ENCODE measurements at places on chromosomes 16 and 17.
A peak's percentile ranks its signal among the peaks of the same experiment; 100 is the strongest.

DNA sequence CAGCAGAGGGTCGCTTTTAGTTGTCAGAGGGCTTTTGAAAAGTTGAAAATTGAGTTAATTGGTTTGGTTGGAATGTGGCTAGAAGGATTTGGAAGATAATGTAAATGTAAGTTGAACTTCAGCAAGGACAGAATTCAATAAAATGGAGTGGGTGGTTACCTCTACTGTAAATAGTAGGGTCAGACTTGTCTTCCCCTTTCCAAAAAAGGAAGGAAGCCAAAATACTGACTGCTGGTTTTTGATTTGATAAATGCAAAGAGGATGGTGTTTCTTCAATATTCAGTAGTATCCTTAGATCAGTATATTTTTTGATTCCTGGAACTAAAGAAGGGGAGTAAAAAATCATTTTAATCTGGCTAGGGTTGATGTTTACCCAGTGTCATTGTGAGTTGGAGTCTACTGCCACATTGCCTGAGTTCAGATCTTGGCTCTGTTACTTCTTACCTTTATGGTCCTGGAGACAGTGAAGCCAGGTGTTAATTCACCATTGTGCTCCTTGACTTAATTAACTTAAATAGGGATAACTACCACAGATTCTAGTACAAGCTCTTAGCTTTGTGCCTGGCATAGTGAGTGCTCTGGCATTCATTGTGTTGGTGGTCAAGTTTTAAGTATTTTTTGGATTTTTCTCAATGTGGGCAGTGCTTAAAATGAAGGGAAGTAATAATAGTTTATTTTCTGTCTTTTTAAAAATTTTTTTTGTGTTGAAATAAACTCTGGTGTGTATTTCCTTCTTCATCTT, 4.4 kb downstream of the HAPSTR1 start:
- no peak for DNase-seq

- peak; percentile 63 for DNase-seq
Observed at GRCh38 chr17:7834542-7834956, 532 bp downstream of the KDM6B start.

- DNase-seq, result no peak
Observed at GRCh38 chr17:12391468-12391867, 274.2 kb upstream of the MYOCD start.

DNA sequence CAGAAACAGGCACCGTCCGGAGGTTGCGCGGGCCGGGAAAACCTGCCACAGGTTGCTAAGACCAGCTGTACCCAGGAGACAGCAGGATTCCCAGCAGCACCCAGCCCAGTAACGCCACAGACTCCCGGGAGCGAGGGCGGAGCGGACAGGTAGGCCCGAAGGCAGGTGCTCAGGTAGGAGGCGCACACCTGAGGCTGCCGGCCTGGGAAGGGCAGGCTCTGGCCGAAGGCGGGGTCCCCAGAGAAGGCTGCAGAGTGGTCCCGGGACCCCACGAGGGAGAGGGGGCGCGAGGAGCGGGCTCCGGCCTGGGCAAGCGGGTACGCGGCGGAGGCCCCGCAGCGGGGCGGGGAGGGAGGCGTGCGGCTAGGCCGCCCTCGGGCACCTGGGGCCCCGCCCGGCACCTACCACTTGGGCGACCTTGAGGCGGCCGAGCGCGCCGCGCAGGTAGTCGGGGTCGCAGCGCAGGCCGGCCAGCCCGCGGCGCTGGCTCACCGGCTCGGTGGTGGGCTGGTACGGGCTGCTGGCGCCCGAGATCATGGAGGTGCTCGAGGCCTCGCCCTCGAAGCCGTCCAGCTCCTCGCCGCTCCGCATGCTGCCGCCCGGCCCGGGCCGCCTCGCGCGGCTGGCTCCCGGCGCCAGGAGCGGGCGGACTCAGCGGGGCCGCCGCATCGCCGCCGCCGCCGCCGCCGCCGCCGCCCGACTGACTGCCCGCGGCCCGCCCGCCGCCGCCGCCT, 441 bp downstream of the CMTM4 start:
- DNase-seq, result peak; percentile 5

- DNase-seq, result no peak
Observed at GRCh38 chr17:7550344-7550743, 1.5 kb downstream of the TNFSF12 start.

DNA sequence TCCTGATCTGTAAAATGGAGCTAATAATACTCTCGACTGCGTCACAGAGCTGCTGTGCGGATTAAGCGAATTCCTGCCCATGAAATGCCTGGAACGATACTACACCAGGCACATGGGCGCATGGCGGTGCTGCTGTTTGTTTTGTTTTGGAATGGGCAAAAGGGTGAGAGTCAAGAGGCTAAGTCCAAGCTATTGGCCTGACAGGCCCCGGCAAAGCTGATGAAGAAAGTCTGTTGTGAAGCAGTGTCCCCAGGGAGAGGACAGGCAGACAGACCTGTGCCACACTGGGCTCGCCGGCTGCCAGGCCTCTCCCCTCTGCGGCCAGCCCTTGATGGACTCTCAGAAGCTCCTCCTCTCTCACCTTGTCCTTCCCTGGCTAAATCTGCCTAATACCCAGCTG, 31.3 kb upstream of the RASD1 start:
- DNase-seq, result no peak

DNA sequence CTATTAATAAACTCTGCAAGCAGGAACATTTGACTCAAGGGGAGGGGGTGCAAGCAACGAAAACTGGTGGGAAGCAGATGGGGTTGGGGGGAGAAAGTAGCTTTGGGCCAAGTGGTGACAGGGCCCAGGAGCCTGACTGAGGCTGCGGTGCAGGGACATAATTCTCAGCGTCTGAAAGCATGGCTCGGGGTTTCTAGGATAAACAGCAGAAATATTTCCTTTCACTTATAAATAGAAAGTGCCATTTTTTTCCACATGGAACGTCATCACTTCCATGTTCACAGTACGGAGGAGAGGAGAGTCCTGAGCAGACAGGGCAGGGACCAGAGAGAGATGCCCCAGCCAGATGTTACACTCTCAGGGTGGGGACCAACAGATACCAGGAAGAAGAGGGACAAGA, 197.1 kb downstream of the ZFHX3 start:
- DNase-seq, result no peak

DNA sequence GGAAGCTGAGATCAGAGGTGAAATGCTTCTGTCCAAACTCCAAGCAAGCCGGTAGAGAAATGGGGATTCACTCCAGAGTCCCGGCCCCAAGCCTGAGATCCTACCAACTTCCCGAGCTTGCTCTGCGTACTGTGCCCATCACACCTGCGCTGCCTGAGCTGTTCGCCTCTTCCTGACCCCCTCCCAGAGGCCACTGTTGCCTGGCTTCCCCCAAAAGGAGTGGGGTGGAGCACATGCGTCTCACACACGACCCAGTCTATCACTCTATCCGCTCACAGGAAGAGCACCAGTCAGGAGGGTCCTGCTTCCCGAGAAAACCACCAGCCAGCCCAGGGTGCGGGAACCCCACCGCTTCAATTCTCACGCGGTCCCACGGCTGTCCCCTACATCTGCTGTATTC, 13.5 kb upstream of the C16orf95 start:
- no peak for DNase-seq

DNA sequence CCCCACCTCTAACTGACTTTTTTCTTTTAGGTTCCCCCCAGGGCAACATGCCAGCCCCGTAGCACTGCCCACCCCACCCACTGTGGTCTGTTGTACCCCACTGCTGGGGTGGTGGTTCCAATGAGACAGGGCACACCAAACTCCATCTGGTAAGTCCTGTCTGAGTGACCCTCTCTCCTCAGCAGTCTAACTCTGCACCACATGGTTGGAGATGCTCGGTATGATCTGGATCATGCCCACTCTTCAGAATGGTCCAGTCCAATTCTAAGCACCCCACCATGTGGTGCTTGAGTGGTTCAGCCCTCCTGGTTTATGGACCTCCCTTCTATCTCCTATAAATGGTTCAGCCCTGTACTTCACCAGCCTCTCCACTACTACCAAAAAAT, 5.9 kb downstream of the KDM6B start:
- no peak for DNase-seq

DNA sequence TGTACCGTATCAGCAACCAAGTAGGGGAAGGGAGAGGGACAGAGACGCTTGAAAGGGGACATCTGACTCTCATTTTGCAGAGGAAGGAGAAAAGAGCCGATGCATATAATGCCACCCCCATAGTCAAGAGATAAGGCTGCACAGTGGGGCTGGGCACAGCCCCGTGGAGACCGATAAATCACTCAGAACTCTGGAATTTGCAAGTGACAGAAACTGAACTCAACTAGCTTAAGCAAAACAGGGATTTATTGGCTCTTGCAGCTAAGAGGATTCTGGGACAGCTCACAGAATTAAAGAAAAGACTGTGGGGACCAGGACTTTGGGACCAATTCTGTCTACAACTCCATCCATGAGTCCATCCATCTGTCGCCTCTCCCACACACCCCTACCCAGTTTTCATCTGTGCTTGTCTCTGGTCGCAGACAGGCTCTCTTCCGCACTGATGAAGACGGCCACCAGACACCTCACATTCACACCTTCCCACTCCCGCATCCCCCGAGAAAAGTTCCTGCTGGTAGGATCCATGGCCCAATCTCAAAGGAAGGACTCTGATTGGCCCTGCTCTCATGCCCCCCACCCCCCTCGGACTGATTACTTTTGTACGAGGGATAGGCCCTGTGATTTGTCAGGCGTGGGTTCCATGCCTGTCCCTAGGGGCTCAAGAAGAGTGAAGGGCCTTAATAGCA, 105.9 kb upstream of the RPL38 start:
- DNase-seq, result no peak

GRCh38 chr16:81466356-81466980, 21.9 kb downstream of the CMIP start:
- no peak for DNase-seq

DNA sequence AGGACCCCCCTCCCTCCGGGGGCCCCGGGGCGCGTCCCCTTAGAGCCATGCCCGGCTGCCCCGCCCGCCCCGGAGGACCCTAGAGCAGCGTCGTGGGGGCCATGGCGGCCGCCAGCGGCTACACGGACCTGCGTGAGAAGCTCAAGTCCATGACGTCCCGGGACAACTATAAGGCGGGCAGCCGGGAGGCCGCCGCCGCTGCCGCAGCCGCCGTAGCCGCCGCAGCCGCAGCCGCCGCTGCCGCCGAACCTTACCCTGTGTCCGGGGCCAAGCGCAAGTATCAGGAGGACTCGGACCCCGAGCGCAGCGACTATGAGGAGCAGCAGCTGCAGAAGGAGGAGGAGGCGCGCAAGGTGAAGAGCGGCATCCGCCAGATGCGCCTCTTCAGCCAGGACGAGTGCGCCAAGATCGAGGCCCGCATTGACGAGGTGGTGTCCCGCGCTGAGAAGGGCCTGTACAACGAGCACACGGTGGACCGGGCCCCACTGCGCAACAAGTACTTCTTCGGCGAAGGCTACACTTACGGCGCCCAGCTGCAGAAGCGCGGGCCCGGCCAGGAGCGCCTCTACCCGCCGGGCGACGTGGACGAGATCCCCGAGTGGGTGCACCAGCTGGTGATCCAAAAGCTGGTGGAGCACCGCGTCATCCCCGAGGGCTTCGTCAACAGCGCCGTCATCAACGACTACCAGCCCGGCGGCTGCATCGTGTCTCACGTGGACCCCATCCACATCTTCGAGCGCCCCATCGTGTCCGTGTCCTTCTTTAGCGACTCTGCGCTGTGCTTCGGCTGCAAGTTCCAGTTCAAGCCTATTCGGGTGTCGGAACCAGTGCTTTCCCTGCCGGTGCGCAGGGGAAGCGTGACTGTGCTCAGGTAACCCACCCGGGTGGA, 759 bp downstream of the ALKBH5 start:
- peak; percentile 75 for DNase-seq

DNA sequence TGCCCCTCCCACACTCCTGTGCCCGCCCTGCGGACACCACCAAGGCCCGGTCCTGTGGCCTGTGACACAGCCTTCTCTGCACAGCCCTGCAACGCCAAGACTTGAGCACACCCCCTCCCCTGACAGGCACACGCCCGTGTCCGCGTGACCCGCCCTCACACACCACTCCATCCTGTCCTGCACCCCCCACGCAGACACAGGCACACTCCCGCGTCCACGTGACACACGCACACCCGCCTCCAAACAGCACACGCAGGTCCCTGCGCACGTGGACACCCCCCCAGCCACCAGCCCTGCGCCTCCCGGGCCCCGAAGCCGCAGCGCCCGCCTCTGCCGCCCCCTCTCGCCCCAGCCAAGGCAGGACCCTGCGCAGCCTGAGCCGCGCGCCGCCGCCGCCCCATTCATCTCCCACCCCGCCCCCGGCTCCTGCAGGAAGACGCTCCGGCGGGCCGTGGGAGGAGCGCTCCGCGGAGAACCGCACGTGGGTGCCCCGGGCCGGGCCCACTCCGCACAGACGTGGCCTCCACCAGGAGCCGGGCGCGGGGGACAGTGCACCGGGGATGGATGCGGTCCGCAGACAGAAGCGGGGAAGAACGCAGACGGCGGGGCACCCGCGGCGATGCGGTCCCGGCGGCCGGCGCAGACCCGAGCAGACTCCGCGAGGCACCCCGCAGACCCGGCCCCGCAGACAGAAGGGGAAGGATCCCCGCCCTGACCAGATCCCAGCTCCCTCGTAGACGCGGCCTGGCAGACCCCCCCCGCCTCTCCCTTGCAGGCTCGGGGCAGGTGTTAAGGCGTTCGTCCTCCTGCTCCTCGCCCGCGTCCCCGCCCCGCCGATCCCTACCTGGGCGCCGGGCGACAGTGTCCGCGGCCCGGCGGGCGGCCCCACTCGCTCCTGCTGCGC, 506 bp downstream of the CAMKK1 start:
- peak; percentile 78 for DNase-seq

DNA sequence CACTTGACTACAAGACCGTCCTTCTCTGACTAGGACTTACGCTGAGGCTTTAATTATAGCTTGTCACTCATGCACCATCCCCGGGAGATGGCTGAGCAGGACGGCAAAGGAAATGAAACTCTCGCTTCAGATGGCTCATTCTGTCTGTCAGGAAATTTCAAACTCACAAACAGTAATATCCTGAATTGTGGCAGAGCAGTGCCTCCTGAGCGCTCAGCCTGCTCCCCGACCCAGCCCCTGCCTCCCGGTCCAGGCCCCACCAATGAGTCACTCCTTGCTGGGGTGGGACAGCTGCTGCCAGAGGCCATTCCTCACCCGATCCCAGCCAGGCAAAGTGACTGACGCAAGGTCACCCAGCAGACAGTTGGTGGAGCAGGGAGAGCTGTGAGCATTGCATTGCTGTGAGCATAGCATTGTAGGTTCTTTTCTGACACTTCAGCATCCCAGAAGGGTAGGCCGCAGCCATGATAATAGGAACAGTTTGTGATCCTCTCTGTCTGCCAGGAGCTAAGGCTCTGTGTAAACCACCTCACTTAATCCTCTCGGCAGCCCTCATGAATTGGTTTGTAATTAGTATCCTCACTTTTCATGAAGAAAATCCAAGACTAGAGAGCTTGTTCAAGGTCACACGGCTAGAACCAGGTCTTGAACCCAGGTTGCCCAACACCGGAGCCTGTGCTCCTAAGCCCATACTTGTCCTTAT, 20.9 kb downstream of the CCDC182 start:
- DNase-seq, result no peak

- no peak for DNase-seq
Observed at GRCh38 chr17:17028059-17028877, 14.0 kb upstream of the MPRIP start.

Data from effector memory CD4-positive, alpha-beta T cell (primary cell).